Activated naive CD8-positive, alpha-beta T cell treated with anti-CD3 and anti-CD28 coated beads, Interleukin-2, amount 10 ng/mL, durations not matched to agents 7 days and 5 days (primary cell): ENCODE measurements at places on chromosomes 5 and 9. TPM values are rescaled to one million over a fixed set of nuclear protein-coding genes. Genes with fewer than 3 reads are reported as not detected.

GRCh38 chr9:18834740-18835361 lies 198.2 kb downstream of the SAXO1 start:
- no peak overlapping the region for H3K4me3 ChIP-seq
- H3K36me3 ChIP-seq, result no peaks in the 10 kb centered on the region
- peaks cover 7% of the 10 kb centered on the region for H3K27me3 ChIP-seq
- no peaks in the 10 kb centered on the region for H3K4me1 ChIP-seq
- H3K27ac ChIP-seq, result no peak overlapping the region
- no peak for DNase-seq

DNA sequence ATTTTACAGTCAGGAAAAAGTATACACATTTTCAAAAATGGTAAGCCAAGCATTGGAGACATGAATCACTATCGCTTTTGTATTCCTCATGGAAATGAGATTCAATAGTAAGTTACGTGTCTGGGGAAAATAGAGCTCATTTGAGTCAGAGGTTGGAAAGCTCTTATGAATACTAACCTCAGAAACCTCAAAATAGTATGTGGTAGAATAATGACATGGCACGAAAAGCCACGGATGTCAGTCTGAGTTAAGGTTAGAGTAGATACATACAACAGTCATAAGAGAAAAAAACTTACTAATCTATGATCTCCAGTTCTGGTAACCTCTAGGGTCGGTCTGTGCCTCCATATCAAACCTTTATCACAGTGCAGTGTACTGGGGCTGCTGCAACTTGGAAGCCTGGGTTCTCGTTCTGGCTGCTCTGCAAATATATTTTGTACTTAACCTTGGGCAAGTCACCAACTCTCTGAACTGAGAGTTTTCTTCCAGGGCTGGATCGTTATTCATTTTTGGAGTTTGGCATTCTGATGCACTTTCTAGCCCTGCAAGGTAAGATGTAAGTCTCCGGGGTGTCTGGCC lies 31.8 kb downstream of the MAP1B start:
- H3K27me3 ChIP-seq, result peaks cover 38% of the 10 kb centered on the region
- DNase-seq, result no peak
- no peak overlapping the region for H3K27ac ChIP-seq

DNA sequence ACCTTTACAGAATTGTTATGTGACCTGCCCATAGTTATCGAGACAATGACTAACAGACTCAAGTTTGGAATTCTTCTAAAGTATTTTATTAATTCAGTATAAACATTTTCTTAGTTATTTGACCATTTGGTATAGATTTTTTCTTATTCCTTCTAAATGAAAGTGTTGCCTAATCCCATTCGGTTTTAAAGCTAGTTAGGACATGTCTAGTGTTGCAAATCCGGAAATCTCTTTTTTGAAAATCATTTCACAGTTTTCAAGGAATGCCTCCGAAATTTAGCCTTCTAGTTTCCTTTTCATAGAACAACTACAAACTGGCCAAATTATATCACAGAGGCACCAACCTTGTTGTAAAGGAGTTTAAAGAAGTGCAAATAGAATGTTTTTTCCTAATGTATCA lies 171.8 kb downstream of the XRCC4 start:
- H3K4me3 ChIP-seq, result no peak overlapping the region
- H3K27ac ChIP-seq, result no peak overlapping the region
- no peaks in the 10 kb centered on the region for H3K27me3 ChIP-seq

DNA sequence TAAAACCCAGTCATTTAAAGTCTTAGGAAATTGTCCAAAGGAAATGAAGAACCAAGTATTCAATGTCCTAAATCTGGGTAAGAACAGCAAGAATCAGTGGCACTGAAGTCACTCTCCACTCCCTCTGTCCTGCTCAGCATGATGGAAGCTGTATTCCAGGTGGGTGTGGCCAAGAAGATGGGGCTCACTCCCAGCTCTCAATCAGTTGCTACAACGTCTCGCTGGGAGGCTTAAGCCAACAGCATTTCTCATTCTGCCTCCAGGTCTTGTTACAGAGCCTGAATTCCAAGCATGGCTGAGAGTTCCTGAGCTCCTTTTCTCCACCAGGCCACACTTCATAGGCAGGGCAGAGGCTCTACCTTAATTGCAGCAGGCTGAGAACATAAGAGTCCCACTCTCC lies 41.2 kb upstream of the TRIO start:
- no peak overlapping the region for H3K4me3 ChIP-seq
- no peak for DNase-seq
- no peaks in the 10 kb centered on the region for H3K36me3 ChIP-seq
- H3K27ac ChIP-seq, result no peak overlapping the region

GRCh38 chr9:91443994-91444392 lies 20.4 kb upstream of the NFIL3 start:
- H3K36me3 ChIP-seq, result no peaks in the 10 kb centered on the region
- no peak overlapping the region for H3K4me3 ChIP-seq
- peaks cover 51% of the 10 kb centered on the region for H3K27me3 ChIP-seq
- H3K4me1 ChIP-seq, result no peaks in the 10 kb centered on the region
- no peak for DNase-seq

- peaks cover 39% of the 10 kb centered on the region for H3K36me3 ChIP-seq
- DNase-seq, result no peak
- peaks cover 25% of the 10 kb centered on the region for H3K27me3 ChIP-seq
- peaks cover 8% of the 10 kb centered on the region for H3K4me1 ChIP-seq
- no peak overlapping the region for H3K4me3 ChIP-seq
Observed at GRCh38 chr9:22111954-22112247, 102.8 kb upstream of the CDKN2B start.

DNA sequence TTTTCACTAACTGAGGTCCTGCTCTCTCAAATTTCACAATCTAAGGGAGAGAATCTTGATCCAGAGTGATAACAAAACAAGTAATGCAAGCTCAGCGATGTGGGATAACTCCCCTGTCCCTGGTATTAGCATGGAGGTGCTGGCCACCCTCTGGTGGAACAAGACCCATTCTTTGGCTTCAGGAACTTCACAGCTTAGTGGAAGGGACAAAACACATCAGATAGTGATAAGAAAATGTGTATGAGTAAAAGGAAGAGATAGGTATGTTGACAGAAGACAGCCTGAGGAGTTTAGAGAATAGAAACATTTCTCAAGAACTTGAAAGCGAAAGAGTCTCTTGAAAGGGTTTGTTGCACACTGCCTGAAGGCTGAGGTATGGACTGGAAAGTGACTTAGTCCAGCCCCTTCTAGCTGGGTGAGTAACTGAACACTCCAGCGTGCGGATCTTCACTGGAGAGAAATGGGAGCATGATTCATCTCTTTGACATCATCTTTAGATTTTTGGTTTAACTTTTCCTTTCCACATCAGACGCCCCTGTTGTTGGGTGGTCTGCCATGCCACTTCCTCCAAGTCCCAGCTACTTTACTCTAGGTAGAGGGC lies 25.4 kb upstream of the ZSWIM6 start:
- H3K36me3 ChIP-seq, result no peaks in the 10 kb centered on the region
- no peak for DNase-seq
- H3K27me3 ChIP-seq, result peaks cover 2% of the 10 kb centered on the region
- peak overlapping the region; percentile 46 for H3K4me3 ChIP-seq
- H3K4me1 ChIP-seq, result peaks cover 17% of the 10 kb centered on the region

- peaks cover 70% of the 10 kb centered on the region for H3K4me1 ChIP-seq
- H3K36me3 ChIP-seq, result peaks cover 25% of the 10 kb centered on the region
Observed at GRCh38 chr9:129887334-129888292, 52.4 kb downstream of the USP20 start.

GRCh38 chr9:135961811-135962695 lies 880 bp upstream of the UBAC1 start:
- H3K4me3 ChIP-seq, result peak overlapping the region; percentile 6
- H3K36me3 ChIP-seq, result no peaks in the 10 kb centered on the region
- peaks cover 8% of the 10 kb centered on the region for H3K27me3 ChIP-seq
- H3K4me1 ChIP-seq, result peaks cover 24% of the 10 kb centered on the region

GRCh38 chr5:177546258-177546741 lies 8.1 kb downstream of the FAM193B start:
- peaks cover 7% of the 10 kb centered on the region for H3K36me3 ChIP-seq
- H3K4me3 ChIP-seq, result no peak overlapping the region

DNA sequence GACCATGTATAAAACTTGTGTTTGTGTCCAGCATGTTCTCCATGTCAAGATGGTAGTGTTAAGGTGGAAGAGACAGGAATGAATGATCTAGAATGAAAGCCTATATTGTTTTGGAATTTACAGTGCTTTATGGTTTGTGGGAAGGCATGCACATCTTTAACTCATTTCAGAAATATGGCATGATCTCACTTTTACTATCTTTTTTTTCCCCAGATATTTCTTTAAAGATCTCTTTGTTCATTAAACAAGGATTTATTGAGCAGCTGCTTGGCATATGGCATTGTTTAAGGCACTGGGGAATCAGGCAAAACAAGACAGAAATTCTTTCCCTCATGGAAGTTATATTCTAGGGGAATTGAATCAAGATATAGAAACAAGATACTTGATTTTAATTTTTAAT lies 51.7 kb downstream of the SLC12A2 start:
- H3K27ac ChIP-seq, result no peak overlapping the region
- H3K36me3 ChIP-seq, result peaks cover 35% of the 10 kb centered on the region
- no peak overlapping the region for H3K4me3 ChIP-seq
- no peak for DNase-seq
- H3K27me3 ChIP-seq, result no peaks in the 10 kb centered on the region

DNA sequence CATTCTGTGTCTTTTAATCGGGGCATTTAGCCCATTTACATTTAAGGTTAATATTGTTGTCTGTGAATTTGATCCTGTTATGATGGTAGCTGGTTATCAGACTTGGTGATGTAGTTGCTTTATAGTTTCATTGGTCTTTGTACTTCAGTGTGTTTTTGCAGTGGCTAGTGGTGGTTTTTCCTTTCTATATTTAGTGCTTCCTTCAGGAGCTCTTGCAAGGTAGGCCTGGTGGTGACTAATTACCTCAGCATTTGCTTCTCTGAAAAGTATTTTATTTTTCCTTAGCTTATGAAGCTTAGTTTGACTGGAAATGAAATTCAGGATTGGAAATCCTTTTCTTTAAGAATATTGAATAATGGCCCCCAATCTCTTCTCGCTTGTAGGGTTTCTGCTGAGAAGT lies 156.9 kb downstream of the CNTLN start:
- no peaks in the 10 kb centered on the region for H3K36me3 ChIP-seq
- no peak overlapping the region for H3K27ac ChIP-seq
- no peaks in the 10 kb centered on the region for H3K27me3 ChIP-seq
- H3K4me3 ChIP-seq, result no peak overlapping the region
- DNase-seq, result no peak

SPINK13 gene
- not detected for total RNA-seq

PCDHGB3 gene
- total RNA-seq, result 0.82 TPM

EQTN gene
- total RNA-seq, result not detected

SPATA31D1 gene
- total RNA-seq, result not detected

IFNA2 gene
- total RNA-seq, result not detected

SPINK7 gene
- total RNA-seq, result not detected
